ACHN (cell line): ENCODE measurements at places on chromosomes 7 and 10.

DNA sequence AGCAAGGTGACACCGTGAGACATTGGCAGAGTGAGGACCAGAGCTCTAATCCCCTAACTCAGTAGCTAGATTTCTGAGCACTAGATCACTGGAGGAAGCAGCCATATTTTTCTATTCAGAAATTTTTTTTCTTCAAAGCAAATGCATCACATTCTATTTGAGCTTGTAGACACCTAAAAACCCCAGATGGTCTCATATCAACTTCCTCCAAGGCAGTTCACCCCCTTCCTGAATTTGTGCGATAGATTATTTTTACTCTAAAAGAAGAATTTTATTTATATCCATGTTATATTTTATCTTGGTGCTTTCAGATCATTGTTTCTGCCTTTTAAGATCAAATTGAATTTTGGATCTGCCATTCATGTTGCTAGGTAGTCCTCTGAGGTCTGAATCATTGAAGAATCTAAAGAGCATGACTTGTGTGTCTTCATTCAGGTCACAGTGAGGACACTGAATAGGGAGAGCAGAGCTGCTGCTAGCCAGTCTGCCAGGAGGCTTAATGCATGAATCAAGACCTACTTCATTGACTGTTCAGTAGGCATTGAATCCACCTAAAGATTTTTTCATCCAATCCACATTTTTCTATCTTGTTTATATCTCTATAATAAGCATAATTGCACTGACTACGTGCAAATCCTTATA, 92.9 kb upstream of the LRRTM3 start:
- no peak for DNase-seq

GRCh38 chr10:13920031-13920430, 333.3 kb downstream of the PRPF18 start:
- no peak for DNase-seq

- no peak for DNase-seq
These were observed 5.2 kb upstream of the CUBN start for GRCh38 chr10:17134737-17135260.

- DNase-seq: peak; percentile 45
These were observed 112.2 kb downstream of the CYTH3 start for GRCh38 chr7:6160191-6160623.

GRCh38 chr10:112115781-112116385, 67.7 kb downstream of the GPAM start:
- peak; percentile 46 for DNase-seq

DNA sequence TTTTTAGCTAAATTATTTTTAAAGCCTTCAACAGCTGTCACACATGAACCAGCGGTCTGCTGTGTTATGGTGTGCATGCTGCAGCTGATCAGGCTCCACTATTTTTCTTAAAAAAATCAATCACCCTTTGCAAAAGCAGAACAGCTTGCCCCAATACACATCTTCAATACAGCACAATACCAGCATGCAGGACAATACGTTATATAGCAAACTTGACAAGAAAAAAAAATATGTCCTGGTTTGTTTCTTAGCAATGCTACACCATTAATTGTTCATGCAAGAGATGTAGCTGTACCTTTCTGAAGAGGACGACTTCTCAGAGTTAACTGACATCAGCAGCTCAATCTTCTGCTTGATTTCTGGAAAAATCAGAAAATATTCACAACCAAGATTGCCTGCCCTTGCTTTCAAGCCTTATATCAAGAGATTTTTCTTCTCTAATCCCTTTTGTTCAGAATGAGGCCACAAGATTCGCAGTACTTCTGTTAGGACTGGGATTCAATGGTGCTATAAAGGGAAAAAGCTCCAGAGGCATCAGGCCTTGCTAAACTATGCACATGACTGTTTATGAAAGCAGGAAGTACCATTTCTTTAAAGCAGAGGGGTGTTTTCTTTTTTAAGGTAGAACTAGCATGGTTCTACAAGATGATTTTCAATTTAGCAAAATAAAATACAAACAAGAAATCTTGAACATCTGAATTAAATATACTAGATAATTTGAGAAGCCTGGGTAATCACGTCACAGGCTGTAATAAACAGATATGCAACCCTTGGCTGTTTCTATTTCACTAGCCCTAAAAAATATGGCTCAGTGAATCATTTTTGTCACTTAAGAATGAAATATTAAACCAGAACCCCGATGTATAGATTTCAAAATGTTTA, 120.0 kb downstream of the SRPK2 start:
- peak; percentile 72 for DNase-seq

DNA sequence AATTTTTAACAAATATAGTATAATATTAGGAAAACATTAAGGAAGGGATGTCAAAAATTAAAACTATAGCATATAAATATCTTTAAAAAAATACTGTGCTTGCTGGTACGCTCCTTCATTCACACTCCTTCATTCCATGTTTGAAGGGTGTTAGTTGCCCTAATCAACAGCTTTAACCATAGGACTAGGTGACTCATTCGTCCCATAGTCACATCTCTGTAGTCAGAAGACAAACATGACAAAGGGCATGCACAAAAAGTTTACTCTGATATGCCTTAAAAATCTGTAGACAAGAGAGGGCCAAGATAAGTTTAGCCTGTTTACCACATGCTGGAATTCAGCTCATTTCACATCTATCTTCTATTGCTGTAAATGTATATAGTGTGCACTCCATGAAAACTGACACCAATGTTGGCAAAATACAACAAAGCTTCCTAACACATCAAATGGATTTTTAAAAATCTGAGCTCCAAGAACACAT, 646 bp downstream of the FAM13C start:
- no peak for DNase-seq

- DNase-seq: no peak
These were observed 19.5 kb downstream of the C10orf67 start for GRCh38 chr10:23325132-23325531.

- no peak for DNase-seq
These were observed 397.2 kb upstream of the NFE2L3 start for GRCh38 chr7:25754751-25755150.

- DNase-seq: no peak
These were observed 8.2 kb downstream of the YME1L1 start for GRCh38 chr10:27145937-27146336.

DNA sequence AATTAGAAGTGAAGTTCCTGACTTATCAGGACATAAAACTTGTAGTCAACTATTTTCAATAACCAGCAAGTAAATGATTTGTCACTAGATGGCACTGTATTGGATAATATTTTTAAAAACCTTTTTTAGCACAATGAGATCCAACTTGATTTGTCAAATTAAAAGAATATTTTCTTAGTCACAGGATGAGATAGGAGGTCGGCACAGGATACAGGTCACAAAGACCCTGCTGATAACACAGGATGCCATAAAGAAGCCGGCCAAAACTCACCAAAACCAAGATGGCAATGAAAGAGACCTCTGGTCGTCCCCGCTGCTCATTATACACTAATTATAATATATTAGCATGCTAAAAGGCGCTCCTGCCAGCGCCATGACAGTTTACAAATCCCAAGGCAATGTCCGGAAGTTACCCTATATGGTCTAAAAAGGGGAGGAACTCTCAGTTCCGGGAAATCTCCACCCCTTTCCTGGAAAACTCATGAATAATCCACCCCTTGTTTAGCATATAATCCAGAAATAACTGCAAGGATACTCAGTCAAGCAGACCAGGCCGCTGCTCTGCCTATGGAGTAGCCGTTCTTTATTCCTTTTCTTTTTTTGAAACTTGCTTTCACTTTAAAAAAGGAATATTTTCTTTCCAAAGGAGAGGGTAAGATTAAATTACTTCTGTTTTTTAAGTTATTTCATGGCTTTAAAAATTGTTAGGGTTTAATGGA, 255.7 kb upstream of the MKLN1 start:
- DNase-seq: peak; percentile 97

- DNase-seq: no peak
These were observed 62.4 kb upstream of the CCDC71L start for GRCh38 chr7:106723398-106723797.

- DNase-seq: peak; percentile 31
These were observed 9.4 kb upstream of the PPP2R2D start for GRCh38 chr10:131891196-131891928.

- no peak for DNase-seq
These were observed 211.4 kb upstream of the KLF14 start for GRCh38 chr7:130945411-130945811.

DNA sequence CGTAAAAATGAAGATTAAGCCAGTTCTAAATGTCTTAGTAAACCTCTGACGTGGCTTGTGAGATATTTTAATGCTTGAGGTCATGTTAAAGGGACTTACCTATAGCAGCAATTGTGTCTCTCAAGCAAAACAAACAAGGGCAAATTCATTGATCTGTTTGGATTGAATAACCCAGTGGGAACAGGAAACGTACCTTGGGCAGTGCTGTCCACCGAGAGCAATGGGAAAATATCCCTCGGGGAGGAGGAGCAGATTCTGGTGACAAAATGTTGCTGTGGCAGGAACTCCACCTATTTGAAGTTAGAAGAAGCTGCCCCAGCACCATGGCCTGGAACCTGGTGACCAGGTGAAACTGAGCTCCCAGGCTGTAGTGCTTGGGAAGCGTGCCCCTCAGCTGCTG, 107.1 kb upstream of the FZD8 start:
- no peak for DNase-seq

GRCh38 chr10:74925291-74925690, 98.9 kb downstream of the KAT6B start:
- no peak for DNase-seq

GRCh38 chr10:71868192-71868697, 17.2 kb upstream of the PSAP start:
- DNase-seq: peak; percentile 89

DNA sequence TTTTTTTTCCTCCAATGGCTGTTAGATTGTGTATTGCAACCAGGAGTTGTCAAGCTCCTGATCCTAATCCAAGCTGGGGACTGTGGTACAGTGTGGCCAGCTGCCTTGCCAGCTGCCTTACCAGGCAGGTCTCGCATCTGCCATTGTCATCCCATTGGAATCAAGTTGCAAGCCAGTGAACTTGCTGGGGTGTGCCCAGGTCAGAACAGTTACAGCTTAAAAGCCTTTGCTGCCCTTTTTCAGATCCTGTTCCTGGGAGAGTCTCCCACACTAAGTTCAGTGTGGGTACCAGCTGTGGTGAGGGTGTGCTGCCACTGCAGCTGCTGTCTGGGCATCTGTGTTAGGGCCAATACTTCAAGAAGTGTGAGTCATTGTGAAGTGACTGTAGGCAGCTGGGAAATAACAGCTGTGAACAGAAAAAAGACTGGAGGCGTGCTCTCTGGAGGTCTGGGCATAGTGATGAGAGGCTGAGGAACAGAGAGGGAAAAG, 72.8 kb downstream of the CCNY start:
- DNase-seq: peak; percentile 45

DNA sequence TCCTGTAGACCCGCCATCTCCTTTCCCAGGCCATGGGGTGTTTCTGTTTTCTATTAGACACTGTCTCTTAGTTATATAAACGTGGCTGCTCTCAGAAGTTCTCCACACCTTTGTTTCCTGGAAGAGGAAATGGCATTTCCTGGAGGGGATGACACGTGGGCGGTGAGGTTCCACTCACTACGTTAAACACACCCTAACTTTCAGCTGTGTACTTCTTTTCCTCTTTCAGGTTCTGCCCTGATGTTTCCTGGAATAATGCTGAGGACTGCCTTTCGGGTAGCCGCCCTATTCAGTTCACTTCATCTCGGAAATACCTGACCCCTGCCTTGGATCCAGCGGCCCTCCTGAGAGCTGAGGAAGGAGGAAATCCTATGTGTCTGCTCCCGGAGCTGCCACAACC, 3.4 kb upstream of the PRKCQ start:
- no peak for DNase-seq

- DNase-seq: peak; percentile 22
These were observed at the start of gene CPA4 for GRCh38 chr7:130292682-130293257. CPA4 (plus strand) TSS chr7:130293161; CDS start chr7:130293181, 20 bp downstream.

- DNase-seq: peak; percentile 35
These were observed 826.4 kb downstream of the LRMDA start for GRCh38 chr10:76257816-76258215.

- no peak for DNase-seq
These were observed 91.7 kb upstream of the CHST15 start for GRCh38 chr10:124185084-124185483.

GRCh38 chr10:61643316-61643751, 19.4 kb upstream of the CABCOCO1 start:
- DNase-seq: no peak

DNA sequence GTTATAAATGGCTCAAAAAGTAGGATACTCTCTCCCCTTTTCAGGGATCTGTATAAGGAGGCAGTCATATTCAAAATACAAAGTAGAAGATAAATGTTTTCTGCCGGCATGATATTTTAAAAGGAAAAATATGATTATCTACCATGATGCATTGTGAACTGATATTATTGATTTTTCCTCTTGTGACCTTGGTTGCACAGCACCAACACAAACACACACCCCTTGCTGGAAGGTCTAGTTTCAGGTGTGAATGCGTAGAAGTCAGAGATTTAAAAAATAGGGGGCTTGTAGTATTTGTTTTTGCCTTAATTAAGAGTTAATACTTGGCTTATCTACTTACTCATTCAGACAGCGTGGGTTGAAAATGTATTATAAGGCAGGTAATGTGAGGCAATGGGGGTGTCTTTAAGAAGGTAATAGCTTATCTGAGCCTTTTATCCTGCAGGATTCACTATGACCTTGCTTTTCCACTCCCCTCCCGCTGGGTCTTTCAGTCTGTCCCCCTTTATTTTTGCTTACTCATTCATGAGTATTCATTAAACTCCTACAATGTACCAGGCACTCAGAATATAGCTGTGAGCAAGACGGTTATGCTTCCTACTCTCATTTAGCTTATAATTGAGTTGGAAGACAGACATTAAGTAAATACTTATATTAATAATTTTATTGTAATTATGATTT, 390.6 kb downstream of the SDK1 start:
- no peak for DNase-seq

- DNase-seq: no peak
These were observed 39.0 kb downstream of the STK17A start for GRCh38 chr7:43621729-43622448.

GRCh38 chr7:81534446-81534845, 235.4 kb downstream of the HGF start:
- DNase-seq: no peak

GRCh38 chr7:1169409-1170368, 9.7 kb upstream of the ZFAND2A start:
- DNase-seq: peak; percentile 88

GRCh38 chr10:70597856-70598815, 4.4 kb downstream of the PRF1 start:
- no peak for DNase-seq

- DNase-seq: no peak
These were observed 111.1 kb upstream of the NPY start for GRCh38 chr7:24172856-24173255.

- no peak for DNase-seq
These were observed 823.8 kb upstream of the CELF2 start for GRCh38 chr10:10193848-10194247.

- no peak for DNase-seq
These were observed 21.8 kb downstream of the ARHGAP19 start for GRCh38 chr10:97270523-97271154.

- DNase-seq: no peak
These were observed 23.0 kb downstream of the VSIR start for GRCh38 chr10:71750124-71750841.

- DNase-seq: peak; percentile 46
These were observed 2.6 kb upstream of the ZNF438 start for GRCh38 chr10:31034098-31034909.

GRCh38 chr7:50697748-50698147, 84.9 kb downstream of the GRB10 start:
- no peak for DNase-seq
